Daoy (cell line): ENCODE measurements at places on chromosomes 3 and 15.

- DNase-seq = peak; percentile 10
These were observed 61.6 kb upstream of the MAP4 start for GRCh38 chr3:48077815-48078214.

GRCh38 chr3:62367763-62368195 lies 5.6 kb downstream of the FEZF2 start:
- DNase-seq = no peak

DNA sequence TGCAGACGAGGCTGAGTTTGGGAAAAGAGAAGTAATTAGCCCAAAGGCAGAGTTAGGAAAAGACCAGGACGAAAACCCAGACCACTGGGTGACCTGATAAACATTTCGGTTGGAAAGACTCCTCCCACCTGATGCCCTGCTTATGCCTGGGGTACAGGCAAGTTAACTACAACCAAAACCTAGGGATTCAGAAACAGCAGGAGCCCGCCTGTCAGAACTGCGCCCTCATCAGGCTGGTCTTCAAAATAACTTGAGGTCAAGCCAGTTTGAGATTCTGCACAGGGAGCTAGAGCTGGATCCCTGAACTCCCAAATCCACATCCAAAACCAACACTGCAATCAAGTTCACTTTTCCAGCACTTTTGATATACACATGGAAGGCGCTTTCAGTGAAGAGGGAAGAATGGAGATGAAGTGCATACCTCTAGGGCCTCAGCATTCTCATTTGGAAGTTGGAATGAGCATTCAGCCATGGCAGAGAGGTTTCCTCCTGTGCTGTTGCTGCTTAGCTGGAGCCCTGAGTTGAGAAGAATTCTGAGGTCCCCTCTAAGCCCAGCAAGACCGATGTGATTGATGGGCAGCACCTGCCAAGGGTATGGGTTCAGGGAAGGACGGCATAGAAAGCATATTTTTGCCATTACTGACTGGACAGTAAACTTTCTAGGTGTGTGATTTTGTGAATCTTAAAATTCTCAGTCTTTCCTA lies 11.6 kb downstream of the TSEN2 start:
- DNase-seq = no peak

- peak; percentile 11 for DNase-seq
These were observed 78.1 kb downstream of the ZPLD1 start for GRCh38 chr3:102512734-102513504.

DNA sequence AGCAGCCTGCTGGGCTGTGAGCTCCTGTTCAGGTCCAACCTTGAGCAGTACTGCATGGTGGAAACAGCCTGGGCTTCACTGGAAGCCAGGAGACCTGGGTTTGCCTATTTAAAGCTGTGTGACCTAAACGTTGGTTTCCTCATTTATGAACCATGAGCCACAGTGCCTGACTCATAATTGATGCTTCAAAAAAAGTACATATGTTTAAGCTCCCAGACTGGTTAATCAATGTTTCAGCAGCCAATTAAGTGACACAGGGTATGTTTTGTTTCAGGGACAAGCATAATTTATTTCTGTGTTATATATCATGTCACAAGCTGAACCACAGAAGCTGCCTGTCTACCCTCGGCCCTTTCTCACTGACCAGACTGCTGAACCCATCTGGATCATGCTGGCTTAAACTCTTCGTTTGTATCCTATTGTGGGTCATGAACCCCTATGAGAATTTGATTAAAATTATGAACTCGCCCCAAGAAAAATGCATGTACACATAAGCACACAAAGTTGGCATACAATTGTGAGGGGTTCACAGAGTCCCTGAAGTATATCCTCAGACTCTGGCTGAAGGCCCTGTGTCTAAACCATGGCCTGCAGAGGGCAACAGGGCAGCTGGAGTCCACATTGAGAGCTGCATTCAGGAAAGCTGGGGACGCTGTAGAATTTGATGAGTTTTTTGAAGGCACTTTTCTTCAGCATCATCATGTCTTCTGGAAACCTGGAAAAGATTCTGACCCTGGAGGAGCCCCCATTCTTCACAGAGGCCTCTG lies 23.7 kb downstream of the HDC start:
- DNase-seq = no peak

- no peak for DNase-seq
These were observed 28.7 kb upstream of the B3GNT5 start for GRCh38 chr3:183224180-183224970.

GRCh38 chr15:64355348-64355943 lies 527 bp downstream of the CSNK1G1 start:
- DNase-seq = peak; percentile 15

DNA sequence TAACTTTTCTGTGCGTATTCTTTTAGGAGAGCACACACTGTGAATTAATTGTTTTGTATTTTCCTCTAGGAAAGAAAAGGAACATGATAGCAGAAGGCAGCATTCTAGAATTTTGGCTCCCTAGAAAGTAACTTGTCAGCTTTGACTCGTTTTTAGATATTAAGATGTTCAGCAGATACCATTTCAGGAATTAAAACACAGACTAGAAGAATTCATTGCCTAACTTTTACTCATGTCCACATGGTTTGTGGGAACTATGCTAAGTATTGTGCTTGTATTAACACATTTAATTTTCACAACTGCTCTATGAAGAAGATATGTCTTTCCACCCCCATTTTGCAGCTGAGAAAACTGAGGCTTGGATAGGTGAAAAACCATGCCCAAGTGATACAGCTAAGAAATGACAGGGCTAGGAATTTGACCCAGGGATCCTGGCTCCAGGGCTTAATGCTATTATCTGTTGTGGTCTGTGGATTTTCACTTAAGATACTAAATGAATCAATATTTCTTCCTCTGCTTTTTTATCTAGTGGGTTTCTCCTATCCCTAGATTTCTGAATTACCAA lies 128.8 kb downstream of the MITF start:
- no peak for DNase-seq

GRCh38 chr3:33117461-33117860 lies 3.6 kb downstream of the CRTAP start:
- DNase-seq = no peak

DNA sequence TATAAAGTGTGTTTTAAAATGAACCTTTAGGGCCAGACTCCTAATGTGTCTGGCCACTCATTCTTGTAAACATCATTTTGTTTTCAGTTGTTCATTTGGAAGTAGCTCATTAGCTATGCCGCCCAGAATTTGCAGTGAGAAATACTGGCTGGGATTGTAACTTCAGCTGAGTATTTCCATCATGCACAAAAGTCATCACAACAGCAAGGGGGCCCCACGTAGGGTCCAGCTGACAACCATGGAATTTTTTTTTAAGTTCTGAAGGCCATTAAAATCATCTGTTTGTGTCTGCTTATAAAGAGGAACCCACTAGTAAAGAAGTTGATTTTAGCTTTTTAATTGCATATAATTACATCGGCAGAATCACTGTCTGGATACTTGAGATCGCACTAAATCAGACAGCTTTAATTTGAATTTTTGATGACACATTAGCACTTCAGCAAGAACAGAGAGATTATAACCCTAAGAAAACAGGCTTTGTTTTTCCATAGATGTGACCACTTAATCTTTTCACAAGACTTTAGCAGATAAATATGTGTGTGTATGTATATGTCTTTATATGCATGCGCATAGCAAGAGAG lies 46.3 kb upstream of the SKOR1 start:
- no peak for DNase-seq

DNA sequence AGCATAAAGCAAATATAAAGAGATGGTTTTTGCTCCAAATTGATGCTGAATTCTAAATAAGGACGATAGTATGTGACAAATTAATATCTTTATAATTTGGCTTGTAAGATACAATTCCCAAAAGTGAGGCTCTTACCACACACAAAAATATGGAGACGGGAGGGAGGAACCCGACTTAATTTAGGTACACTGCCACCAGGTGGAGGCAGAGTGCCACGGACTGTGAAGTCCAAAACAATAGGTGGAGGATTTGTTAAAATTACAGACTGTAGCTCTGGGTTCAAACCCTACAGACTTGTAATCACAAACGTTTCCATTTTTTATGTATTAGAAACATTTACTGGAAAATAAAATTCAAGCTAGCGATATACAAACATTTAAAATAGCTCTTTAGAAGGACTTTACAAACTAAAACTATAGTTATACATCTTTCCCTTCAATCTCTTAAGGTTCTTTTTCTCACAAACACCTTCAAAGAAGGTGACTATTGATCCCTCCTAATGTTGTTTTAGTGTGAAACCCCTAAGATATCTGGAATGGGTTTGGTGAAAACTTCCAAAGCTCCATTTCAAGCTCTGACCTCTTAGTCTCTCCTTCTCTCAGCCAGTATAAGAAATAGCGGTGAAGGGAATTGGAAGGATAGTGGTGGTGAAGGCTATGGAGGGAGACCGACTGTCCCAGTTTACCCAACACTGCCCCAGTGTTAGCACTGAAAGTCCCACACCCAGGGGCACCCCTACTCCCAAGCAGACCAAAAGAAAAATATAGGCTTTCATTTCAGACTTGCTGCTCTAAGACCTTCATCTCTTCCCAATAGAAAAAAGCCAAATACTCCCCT lies 89.7 kb downstream of the AQP9 start:
- peak; percentile 78 for DNase-seq

DNA sequence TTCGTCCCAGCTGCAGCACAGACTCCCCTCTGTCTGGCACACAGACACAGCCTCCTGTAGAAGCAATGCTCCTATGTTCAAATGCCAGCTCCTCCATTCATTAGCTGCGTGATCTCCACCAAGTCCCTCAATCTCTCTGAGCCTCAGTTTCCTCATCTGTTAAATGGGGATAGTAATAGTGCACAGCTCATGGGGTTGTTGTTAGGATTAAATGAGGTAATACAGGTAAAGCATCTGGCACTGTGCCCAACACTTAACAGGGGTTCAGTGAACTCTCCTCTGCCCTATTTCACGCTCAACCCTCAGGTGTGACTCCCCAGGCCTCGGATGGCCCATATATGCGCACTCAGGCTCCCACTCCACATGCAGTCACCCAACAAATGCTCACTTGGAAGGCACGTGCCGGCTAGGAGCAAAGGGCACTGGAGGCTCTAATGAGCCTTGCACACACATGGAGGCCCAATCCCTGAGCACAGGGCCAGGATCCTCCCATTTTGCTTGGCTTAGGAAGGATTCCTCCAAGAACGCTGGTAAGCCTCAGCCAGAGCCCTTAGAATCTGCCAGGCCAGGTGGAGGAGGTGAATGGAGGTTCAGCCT lies 176.0 kb upstream of the LINGO1 start:
- DNase-seq = no peak

- no peak for DNase-seq
These were observed 30.7 kb downstream of the SEMA7A start for GRCh38 chr15:74402873-74403587.

DNA sequence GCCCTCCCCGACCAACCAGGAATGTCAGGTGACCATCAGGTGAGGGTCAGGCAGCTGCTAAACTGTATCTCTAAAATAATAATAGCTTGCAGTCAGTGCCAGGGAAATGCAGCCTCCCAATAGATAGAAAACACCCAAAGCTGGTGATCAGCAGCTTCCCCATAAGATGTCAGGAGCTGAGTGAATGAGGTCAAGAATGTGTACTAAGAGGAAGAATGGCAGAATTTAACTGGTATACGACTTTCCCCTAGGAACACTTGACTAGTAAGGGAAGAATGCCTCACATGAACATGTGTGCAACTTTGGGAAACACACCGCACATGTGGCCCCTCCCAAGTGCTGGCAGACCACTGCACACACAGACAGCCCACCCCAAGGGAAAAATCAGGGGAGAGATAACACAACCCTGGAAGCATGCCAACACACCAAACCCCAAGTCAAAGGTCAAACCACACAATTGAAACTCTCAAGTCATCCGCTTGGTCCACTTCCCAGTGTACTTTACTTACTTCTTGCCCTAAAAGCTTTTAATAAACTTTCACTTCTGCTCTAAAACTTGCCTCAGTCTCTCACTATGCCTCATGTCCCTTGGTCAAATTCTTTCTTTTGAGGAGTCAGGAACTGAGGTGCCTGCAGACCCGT lies 806.5 kb downstream of the OTOL1 start:
- DNase-seq = no peak

DNA sequence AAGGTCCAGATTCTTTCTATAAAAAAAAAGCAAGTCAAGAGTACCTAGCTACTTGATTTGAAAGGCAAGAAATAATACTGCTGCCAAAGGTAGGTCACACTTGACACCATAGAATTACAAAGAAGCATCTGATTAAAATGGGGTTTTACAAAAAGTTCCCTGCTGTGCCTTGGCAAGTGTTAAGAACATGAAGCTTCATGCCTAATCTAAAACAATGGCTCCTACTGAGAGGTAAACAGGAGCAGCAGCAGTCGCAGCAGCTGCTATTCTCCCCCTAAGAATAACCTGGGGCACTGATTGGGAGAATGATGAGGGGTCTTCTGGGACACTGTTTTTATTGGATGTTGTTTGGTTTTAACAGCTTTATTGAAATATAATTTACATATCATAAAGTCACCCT lies 14.1 kb downstream of the UBP1 start:
- DNase-seq = no peak

- no peak for DNase-seq
These were observed 14.2 kb downstream of the ZNF80 start for GRCh38 chr3:114223143-114223542.

- no peak for DNase-seq
These were observed 352 bp upstream of the TMF1 start for GRCh38 chr3:69052472-69052898.

DNA sequence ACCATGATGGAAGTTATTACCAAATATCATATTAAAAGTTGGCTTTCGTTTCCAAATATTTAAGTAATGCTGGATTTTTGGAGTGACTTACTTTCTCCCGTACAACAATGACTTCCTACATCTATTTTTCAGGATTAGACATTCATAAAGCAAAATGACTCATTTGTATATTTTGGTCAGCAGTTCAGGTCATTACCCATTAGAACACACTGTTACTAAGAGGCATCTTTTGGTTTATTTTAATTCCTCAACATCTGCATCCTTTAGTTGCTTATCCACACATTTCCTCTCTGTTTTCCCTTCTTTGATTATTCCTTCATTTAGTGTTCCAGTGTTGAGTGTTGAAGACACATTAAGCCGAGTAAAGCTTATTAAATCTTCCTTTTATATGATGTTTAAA lies 348.2 kb downstream of the NAALADL2 start:
- no peak for DNase-seq

DNA sequence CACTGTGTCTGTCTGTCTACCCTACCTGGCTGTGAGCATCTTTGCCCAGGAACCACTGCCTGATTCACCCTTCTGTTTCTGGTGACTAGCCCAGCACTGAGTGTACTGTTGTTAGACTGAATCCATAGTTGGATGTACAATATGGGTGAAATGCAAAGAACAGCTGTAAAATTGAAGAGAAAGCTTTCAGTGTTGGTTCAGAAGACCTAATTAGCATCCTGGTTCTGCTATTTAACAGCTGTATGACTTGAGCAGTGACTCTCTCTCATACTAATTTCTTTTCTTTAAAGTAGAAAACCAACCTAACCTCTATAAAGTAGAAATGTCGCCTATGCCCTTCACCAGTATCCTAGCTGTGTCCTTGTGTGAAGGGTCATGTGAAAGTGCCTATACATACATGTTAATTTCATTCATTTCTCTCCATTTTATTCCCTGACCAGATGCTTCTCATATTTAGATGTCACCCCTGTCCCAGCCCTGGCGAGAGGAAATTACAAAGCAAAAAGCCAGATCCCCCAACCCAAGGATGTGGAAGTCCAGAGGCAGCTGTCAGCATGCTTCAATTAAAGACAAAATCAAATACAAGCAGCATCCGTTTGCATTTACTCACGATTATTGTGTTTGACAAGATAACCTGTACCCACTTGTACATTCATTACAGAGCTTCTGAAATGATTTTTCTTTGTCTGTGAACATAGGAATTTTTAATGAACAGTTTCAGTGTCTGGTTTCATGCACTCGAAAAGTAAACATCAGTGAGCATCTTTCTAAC lies 305.7 kb upstream of the ICE2 start:
- DNase-seq = no peak

GRCh38 chr15:95558916-95559315 lies 771.6 kb upstream of the NR2F2 start:
- DNase-seq = no peak

GRCh38 chr3:197407526-197407925 lies 109.1 kb upstream of the DLG1 start:
- no peak for DNase-seq
